Germinal center (tissue), 1 donor: ENCODE measurements at places on chromosomes 12 and 14.

DNA sequence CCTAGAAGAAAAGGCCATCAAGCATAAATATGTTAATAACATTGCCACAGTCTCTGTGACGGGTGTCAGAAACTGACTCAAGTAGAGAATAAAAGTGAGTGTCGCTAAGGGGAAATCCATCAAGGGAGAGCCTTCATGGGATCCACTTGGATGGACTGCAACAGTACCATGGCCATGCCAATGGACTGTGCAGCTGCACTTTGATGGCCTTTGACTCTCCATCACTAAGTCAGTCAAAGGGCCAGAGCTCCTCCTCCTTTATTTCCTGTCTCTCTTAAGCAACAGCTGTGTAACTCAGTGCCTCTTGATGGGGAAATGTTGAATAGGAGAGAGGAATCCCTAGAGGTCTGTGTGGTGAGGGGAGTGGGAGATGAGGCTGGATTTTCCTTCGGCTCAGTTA lies 335.2 kb downstream of the BMP4 start:
- DNase-seq = no peak

DNA sequence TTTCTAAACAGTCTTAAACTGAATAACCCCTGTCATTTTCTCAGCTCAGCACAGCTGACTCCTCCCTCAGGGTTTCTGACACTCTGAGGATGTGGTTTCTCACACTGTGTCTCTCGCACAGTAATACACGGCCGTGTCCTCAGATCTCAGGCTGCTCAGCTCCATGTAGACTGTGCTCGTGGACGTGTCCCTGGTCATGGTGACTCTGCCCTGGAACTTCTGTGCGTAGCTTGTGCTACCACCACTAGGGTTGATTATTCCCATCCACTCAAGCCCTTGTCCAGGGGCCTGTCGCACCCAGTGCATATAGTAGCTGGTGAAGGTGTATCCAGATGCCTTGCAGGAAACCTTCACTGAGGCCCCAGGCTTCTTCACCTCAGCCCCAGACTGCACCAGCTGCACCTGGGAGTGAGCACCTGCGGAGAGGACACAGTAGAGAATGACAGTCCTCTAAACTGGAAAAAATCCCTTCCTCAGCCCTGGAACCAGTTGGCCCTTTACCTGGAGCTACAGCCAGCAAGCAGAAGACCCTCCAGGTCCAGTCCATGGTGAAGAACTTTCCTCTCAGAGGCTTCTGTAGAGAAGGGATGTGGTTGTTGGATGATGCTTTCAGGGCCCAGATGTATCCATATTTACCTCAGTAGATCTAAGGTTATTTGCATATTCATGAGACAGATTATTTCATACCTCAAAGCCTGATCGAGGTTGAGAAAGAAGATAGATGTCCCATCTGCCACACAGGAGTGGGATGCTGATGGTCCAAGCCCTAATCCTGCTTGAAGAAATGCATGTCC lies 984.8 kb downstream of the TMEM121 start:
- DNase-seq = no peak

DNA sequence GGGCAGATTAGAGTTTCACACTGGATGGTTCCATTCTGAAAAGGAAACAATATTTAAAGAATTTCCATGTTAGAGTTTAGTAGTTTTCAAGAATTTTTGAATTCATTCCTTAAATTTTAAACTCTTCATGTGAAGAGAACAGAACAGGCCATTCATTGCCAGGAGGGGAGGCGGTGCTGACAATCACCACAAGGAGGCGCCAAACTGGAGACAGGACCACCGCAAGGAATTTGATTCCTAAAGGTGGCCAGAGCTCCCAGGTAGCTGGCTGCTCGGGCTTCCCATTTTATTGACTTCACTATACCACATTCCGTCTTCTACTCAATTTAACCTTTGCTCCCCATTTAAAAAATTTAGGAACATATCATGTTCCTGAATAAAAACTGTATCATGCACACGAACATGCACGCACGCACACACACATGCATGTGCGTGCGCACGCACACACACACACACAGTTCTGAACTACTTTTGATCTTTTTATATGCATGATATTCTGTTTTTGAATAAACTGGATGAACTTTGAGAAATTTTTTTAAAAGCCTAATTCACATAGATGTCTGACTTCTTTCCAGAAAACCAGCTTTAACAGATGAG lies 101.2 kb downstream of the NELL2 start:
- peak; percentile 28 for DNase-seq

GRCh38 chr12:2119266-2119665 lies 66.5 kb downstream of the CACNA1C start:
- no peak for DNase-seq

DNA sequence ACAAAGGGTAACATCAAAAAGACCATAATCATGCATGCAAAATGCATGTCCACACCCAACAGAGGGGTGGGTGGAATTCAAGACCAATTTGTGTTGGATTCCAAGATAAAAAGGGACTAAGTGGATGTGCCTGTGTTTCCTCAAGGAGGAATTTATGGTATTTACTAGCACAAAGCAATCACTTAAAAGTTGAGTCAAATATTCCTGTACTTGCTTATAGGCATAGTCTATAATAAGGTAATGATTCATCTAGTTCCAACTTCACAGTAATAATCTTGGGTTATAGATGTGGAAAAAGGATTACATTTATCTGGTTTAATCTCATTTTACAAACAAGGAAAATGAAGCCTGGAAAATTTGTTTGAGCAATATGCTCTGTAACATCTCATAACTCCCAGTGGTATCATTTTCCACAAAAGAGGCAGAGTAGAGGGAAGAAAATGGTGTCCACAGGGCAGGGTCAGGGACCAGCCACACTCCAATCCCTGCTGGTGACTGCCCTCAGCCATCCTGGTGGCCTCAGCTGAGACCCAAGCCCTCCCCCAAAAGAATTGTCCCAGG lies 80.8 kb upstream of the REP15 start:
- DNase-seq = no peak

GRCh38 chr12:64681200-64682052 lies 71.1 kb downstream of the RASSF3 start:
- no peak for DNase-seq

DNA sequence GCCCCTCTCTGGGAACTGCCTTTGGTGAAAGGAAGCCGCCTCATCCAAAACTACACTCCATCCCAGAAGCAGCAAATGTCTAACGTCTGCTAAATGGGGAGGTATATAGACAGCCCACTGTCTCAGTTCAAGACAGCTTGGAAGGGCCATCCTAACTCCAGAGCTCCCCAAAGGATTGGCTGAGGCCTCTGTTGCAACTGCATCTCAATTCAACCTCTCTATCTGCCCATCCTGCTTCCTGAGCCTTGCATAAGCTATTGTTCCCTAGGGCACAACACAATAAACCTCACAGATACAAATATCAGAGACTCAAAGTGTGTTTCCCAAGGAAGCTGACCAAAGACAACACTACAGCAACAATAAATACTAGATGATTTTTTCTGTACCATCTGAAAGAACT lies 495.2 kb upstream of the SOX5 start:
- no peak for DNase-seq

- DNase-seq = no peak
These were observed 70.8 kb downstream of the SRGAP1 start for GRCh38 chr12:63915105-63915800.

GRCh38 chr14:77478796-77479195 lies 19.8 kb downstream of the ISM2 start:
- no peak for DNase-seq

DNA sequence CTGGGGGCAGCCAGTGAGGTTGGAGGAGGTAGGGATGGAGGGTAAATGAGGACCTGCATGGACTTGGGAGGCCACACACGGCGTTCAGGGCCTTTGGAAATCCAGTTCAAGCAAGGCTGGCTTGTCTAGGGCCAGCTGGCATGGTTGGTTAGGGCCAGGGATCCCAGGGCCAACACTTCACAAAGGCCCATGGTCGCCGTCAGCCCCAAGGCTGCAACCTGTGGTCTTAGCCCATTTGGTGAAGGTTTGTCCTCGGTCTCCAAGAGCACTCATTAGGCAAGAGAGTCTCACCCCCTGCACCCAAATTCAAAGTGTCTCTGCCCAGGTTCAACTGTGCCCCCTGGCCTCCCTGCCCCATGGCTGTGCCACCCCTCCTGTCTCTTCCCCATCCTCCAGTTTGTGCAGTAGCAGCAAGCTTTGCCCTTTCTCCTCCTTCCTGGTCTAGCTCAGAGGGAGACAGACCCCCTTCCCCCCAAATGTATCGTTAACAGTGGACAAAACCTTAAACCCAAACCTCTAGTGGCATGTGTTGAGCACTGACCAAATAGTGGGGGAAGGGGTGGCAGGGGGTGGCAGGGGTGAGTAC lies 94.1 kb downstream of the NINJ2 start:
- no peak for DNase-seq

DNA sequence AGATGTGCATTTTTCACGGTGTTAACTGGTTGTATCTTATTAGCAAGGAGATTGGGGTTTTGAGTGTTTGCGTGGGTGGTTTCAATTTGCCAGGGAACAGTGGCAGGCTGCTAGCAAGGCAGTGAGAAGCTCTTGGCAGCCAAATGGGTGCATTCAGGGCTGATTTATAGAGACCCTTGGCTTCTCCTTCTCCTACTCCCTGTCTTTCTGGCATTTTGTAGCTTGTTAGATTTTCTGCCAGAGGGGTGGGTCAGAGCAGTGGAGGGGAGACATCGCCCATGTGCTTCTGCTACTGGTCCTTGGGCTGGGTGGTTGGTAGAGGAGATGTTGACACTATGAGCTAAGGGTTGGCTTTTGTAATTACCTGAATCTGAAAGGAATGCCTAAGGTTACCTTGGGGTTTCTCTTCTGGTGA lies 9.6 kb downstream of the CALM1 start:
- DNase-seq = no peak

DNA sequence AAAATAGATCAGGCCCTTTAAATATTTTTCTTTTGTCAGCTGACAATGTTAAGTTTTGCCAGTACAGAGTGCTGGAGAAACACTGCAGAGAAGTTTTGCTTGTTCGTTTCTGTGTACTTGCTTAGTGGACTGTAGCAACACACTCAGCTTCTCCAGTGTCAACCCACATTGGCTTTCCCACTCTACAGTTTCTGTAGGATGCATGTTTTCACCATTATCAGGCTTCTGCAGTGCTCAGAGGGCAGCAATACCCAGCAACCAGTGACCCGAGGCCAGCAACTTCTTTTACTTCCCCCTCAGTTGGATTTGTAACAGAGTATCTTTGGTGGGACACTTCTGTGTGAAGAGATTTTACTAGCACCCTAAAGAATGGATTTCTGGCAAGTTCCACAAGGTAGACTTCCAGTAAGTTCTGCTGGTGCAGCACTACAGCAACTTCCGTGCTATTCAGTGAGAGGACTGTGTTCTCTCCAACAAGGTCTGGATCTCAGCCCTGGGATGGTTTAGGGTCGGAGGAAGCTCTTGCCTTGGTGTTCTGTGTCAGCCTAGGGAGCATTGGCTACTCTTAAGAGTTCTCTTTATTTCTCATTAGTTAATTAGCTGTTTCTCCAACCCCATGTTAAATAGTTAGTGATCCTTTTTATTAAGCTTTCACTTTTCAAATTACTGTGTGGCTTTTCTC lies 70.4 kb downstream of the FUT8 start:
- DNase-seq = no peak

GRCh38 chr14:26157517-26157916 lies 440.3 kb downstream of the NOVA1 start:
- no peak for DNase-seq

DNA sequence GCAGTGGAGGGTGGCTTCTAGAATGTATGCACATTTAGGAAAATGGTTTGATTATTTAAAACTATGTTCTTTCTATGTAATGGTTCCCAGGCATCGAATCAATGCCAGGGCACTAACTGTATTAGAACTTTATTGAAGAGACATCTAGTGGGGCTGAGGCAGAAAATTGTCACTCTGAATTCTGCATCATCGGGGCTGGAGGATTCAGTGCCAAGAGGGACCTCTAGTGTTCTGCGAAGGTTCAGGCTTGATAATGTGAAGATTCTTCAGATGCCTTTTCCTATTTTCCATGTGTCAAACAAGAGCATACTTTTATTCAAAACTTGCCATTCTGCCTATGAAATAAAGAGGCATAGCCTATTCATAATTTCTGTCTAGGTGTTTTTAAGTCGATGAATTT lies 146.3 kb downstream of the CAND1 start:
- DNase-seq = no peak

DNA sequence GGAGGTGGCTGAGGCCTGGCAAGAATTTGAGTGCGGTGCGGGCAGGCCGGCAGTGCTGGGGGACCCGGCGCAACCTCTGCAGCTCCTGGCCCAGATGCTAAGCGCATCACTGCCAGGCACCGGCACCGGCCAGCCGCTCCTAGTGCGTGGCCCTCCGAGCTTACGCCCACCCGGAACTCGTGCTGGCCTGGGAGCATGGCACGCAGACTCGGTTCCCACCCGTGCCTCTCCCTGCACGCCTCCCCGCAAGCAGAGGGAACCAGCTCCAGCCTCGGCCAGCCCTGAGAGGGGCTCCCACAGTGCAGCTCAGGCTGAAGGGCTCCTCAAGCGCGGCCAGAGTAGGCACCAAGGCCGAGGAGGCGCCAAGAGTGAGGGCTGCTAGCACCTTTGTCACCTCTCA lies 63.7 kb downstream of the CCDC60 start:
- no peak for DNase-seq

GRCh38 chr12:104691721-104692556 lies 235.2 kb downstream of the CHST11 start:
- peak; percentile 60 for DNase-seq

GRCh38 chr12:88063375-88063774 lies 34.2 kb upstream of the C12orf50 start:
- DNase-seq = peak; percentile 1

GRCh38 chr14:20144820-20145219 lies 6.2 kb downstream of the OR4N5 start:
- no peak for DNase-seq

DNA sequence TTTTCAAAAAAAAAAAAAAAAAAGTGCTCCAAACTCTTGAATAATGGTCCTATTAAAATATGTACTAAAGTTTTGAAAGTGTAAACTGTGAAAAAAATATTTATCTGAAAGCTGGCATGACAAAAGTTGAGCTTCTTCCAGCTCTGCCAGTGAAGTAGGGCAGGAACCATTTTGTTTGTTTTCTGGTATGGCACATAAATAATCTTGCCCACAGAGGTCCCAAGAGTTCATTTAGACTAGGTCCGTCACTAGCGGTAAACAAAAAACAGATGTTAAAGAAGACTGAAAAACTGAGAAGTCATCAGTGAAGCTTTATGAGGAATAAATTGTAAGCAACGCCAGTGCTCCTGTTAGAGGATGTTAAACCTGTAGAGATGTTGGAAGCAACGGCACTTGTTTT lies 7.0 kb downstream of the ERP27 start:
- DNase-seq = no peak

GRCh38 chr14:76867516-76868453 lies 41.6 kb downstream of the LRRC74A start:
- DNase-seq = no peak

GRCh38 chr14:33806905-33807304 lies 144.0 kb downstream of the EGLN3 start:
- DNase-seq = no peak

DNA sequence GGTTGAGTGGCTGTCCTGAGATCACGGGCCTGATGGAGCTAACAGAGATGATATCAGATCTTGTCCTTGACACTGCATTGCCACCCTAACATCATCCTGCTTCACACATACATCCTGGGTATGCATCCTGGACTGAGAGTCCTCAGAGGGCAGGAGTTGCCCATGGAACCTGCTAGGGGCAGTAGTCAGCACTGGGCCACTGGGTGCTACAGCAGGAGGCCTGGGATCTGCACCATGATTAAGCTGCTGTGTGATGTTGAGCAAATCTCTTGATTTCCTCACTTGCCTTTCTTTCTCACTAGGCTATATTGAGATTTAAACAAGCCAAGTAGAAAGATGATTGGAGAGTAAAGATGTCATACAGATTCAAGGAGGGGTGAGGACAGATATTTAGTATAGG lies 22.1 kb upstream of the EIF4B start:
- DNase-seq = no peak
